ENCODE measurements at places on chromosomes 13 and 19.

DNA sequence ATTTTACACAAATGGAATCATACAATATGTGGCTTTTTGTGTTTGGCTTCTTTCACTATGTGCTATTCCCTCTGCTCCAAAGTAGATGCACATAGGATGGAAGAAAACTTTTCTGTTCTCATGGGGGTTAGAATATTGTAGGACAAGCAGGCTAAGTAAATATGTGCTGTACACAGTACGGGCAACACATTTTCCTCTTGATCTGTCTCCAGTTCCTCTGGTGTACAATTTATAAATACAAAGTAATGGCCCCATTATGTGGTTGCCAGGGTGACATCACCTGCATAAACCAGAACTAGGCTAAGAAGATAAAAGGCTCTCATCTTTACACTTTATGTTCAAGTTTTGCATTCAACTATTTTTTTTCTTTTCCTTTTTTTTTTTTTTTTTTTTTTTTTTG lies 41.0 kb upstream of the SOX21 start:
- DNase-seq: no peak

- DNase-seq: no peak
Observed at GRCh38 chr13:51583469-51583874, 790 bp upstream of the WDFY2 start.

DNA sequence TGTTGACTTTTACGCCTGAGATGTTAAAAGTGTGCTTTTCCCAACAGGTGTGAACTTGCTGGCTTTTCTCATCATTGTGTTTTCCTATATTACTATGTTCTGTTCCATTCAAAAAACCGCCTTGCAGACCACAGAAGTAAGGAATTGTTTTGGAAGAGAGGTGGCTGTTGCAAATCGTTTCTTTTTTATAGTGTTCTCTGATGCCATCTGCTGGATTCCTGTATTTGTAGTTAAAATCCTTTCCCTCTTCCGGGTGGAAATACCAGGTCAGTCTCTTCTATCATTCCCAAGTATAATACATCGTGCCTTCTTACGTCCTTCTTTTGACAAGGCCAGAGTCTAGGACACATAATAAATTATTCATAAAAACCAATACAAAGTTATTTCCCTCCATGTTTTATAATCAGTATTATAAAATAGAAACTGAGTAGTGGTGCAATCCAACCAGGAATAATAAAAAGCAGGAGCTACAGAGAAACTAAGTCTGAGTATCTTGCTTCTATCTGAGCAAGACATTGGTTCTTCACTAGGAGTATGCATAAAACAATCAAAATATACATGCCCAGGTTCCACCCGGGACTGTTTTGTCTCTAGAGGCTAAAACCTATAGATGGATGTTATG lies 57.9 kb downstream of the RXFP2 start:
- DNase-seq: no peak

DNA sequence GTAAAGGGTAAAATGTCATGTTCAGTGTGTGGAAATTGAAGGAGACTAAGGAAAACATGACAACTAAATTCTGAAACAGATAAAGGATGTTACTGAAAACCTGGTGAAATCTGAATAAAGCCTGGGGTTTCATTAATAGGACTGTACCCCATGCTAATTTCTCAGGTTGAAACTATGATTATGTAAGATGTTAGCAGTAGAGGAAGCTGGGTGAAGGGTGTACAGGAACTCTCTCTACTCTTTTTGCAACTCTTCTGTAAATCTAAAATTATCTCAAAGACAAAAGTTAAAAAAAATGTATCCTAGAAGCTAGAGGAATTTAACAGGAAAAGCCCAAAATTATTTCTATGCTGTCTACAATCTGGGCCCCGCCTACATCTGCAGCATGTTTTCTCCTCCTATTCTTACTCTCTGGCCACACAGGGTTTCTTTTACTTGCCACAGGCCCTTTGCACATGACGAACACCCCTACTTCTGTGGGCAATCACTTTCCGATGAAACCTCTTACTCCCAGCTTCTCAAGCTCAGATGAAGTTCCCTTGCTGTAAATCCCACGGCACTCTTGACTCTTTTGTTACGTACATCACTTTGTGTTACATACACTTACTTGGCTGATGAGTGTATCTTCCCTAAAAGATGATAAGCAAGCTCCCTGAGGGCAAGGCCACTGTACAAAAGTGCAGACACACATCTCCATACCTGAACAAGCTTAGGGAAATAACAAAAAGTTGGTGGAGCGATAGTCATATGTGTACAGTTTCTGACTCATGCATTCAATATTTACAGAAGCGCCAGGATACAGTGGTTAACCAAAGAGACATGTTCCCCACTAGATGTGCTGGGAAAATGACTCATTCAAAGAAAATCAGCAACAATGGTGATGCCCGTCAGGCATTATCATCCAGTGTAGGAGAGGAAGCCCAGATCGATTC lies 32.6 kb downstream of the RUBCNL start:
- peak; percentile 53 for DNase-seq

GRCh38 chr19:42363614-42364346 lies 26.3 kb downstream of the CNFN start:
- DNase-seq: no peak

DNA sequence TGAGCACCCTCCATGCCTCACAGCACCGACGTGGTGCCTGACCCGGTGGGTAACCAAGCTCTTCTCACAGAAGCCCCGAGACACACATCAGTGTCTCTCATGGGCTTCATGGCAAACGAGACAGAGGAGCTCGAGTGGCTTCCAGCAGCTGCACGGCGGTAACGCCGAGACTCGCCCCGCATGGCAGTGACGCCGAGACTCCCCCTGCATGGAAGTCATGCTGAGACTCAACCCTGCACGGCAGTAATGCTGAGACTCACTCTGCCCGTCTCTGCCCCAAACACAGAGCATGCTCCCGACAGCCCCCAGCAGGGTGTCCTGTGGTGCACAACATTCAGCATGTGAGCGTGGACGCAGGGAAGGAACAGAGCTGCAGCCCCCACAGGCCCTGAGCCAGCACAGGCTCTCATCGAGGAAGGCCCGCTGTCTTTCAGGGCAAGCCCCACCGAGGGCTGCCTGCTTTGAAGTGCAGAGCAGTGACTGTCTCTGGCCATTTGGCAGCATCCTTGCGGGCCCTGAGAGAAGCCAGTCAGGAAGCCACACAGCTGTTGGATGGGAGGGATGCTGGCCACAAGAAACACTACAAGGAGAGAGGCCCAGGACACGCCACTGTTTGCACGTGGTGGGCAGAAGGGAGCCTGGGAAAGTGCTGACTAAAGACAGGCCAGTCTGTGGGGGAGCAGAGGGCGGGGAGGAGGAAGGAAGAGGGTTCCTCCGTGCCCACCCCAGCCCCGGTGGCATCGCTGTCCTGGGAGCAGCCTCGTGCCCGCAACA lies 9.5 kb downstream of the GAS6 start:
- peak; percentile 9 for DNase-seq

GRCh38 chr19:46812977-46813838 lies 24.8 kb upstream of the SLC1A5 start:
- DNase-seq: no peak
